ENCODE measurements at places on chromosomes 5 and 9.

- DNase-seq: peak; percentile 68
Measured at GRCh38 chr9:130940693-130941576, 1.9 kb upstream of the FIBCD1 start.

- no peak for DNase-seq
Measured at GRCh38 chr5:15927710-15928380, 251.7 kb downstream of the MARCHF11 start.

- DNase-seq: no peak
Measured at GRCh38 chr5:28374492-28374967, 1336.1 kb upstream of the CDH9 start.

DNA sequence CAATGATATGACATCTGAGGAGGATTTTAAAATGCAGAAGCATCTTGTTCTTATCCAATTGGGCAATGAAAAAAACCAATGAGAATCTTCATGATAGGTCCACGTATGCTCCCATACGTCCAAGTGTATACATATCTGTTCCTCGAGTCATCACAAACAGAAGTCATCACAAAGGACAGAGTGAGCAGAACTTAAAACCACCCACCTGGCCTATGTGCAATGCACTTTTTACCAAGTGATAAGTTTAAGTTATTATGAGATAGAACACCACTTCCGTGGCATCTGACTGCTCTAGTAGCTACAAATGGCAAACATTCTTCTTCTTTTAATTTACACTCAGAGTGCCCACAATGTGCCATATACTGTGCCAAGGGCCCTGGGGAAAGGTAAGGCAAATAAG, 82.4 kb downstream of the PPP2R2B start:
- DNase-seq: no peak

GRCh38 chr5:73592551-73592950, 27.0 kb downstream of the UTP15 start:
- no peak for DNase-seq

- DNase-seq: no peak
Measured at GRCh38 chr9:93578844-93579243, 2.5 kb downstream of the PHF2 start.

GRCh38 chr5:119418606-119419100, 33.6 kb upstream of the HSD17B4 start:
- no peak for DNase-seq

DNA sequence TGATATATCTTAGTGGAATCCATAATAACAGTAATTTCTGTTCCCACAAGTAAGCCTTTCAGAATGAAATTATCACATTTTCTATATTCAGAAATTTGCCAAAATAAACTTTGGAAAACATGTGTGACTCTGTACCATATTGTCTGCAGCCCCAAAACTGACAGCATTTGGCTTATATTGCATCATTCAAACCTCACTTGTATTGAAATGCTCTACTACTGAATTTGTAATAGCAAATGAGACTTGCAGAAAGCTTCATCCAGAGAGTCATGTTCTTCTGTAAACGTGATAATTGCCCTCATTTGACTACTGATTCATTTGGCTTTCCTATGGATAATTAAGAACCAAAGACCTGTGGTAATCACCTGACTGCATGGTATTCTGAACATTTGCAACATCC, 1249.5 kb upstream of the CDH18 start:
- no peak for DNase-seq

DNA sequence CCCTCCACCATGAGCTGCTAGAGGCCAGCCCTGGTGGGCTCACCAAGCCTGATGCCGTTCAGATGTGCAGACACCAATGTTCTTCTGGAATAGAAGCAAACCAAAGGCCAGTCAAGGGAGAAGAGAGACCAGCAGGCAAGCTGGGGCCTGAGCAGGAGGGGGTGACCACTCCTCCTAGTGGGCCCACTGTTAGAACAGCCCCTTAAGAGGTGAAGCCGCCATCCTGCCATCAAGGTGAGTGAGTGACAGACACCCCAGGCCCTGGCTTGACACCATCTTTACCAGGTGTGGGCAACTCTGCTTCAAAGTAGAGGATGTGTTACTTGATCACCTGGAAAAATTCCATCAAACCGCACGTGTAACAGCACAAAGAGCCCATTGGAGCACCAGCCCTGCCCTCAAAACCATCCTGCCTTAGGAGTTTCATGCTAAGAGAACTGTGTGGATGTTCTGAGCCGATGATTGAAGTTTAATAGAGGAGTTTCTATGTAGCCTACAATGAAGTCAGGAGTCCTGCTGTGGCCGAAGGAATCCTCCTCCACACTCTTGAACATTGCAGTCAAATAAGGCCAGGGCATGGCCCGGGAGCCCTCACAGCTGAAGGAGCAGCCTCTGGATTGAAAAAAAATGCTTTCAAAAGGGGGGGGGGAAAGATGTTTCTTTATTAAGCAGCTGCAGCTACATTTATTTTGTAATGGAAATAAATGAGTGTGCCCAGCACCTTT, 20.8 kb downstream of the AMBP start:
- DNase-seq: no peak

GRCh38 chr5:122736086-122736845, 38.6 kb upstream of the SNX2 start:
- no peak for DNase-seq

- no peak for DNase-seq
Measured at GRCh38 chr9:111451570-111451969, 32.6 kb downstream of the ECPAS start.

DNA sequence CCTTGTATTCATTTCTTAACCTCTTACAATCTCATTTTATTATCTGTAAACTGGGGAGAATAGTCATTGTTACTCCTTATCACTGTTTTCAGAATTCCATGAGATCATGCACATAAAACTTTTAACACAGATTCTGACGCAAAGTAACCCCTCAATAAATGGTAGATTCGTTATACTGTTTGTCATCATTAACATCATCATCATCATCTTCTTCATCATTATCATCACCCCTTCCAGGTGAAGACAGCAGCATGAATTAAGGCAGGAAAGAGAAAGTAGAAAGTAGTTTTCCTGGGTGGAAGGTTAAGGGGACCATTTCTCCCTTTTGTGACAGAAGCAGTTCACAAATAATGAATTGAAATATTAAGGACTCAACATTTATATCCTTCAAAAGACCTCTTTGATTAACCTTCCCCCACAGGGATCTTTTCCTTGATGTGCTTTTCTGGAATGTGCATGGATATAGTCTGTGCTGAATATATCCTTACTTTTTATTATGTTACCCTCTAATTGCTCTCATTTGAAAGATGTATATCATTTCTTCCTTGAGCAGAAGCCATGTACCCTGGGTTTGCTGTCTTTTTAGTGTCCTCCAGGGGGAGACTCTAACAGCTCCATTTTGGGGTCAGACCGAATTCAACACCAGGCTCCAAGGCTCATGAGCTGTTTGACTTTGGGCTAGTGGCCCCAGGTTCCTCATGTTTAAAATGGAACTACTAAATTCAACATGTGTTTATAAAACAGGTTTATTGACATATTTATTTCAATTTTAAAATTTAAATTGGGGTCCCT, 1029.9 kb upstream of the WWC1 start:
- DNase-seq: no peak

DNA sequence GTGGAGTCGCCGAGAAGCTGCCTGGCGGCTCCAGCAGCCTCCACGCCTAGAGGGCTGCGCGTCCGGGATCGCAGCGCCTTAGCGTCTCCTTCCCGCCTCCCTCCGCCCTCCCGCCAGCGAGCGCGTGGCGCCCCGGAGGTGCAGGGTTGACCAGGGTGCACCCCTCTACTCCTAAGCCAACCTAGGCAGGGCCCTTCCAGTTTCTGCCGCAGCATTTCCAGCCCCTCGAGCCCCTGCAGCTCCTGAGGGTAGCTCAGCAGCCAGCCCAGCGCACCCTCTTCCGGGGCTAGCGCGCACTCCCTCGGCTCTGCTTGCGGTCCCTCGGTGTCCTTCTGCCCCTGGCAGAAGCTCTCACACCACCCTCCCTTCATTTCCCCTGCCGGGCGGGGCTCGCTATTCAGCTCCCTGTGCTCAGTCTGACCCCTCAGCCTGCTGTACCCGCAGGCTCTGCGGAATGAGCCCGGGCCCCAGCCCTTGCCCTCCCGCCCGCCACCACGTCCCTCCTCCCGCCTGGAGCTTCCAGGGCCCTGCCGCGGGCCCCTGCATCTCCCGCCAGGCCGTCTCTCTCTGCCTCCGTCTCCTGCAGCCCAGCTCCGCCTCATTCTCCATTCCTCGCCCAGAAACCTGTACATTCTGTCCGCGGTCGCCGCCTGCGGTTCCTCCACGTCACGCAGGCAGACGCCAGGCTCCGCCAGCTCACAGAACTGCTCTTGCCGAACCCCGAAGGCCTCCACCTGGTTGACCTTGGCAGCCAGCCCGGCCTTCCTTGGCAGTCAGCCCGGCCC, 61.8 kb downstream of the SPATA31C2 start:
- no peak for DNase-seq

DNA sequence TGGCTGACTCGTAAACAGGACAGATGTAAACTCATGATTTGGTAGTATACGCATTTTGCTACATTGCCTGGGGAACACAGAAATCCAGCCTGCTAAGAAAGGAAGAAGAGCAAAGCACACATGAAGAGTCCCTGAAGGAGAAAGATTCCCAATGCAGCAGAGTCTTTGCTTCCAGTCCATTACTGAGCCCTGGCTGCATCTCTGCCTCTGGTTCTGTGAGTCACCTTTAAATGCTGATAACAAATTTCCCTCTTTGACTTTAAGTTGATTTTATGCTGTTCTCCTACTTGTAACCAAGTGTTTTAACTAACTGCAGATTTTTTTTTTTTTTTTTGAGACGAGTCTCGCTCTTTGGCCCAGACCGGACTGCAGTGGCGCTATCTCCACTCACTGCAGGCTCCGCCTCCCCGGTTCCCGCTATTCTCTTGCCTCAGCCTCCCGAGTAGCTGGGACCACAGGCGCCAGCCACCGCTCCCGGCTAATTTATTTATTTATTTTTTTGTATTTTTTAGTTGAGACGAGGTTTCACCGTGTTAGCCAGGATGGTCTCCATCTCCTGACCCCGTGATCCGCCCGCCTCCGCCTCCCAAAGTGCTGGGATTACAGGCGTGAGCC, 8.5 kb upstream of the PRXL2C start:
- DNase-seq: no peak

DNA sequence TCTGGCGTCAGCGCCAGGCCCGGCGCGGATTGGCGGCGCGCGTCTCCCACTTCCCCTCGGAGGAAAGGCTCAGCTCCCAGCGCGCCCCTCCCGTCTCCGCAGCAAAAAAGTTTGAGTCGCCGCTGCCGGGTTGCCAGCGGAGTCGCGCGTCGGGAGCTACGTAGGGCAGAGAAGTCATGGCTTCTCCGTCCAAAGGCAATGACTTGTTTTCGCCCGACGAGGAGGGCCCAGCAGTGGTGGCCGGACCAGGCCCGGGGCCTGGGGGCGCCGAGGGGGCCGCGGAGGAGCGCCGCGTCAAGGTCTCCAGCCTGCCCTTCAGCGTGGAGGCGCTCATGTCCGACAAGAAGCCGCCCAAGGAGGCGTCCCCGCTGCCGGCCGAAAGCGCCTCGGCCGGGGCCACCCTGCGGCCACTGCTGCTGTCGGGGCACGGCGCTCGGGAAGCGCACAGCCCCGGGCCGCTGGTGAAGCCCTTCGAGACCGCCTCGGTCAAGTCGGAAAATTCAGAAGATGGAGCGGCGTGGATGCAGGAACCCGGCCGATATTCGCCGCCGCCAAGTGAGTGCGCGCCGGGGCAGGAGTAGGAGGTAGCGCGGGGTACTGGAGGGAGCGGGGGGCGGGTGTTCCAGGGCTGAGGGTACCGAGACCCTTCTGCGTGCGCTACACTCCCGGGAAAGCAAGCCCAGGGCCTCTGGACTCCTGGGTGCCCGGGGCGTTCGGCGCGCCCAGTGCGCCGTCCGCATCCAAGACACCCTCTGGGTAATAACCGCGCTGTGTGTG, at the start of gene MSX2:
MSX2 (plus strand) TSS at position 99 of the 777 bp plus-strand sequence; CDS start at position 177, 78 bp downstream.
- no peak for DNase-seq

DNA sequence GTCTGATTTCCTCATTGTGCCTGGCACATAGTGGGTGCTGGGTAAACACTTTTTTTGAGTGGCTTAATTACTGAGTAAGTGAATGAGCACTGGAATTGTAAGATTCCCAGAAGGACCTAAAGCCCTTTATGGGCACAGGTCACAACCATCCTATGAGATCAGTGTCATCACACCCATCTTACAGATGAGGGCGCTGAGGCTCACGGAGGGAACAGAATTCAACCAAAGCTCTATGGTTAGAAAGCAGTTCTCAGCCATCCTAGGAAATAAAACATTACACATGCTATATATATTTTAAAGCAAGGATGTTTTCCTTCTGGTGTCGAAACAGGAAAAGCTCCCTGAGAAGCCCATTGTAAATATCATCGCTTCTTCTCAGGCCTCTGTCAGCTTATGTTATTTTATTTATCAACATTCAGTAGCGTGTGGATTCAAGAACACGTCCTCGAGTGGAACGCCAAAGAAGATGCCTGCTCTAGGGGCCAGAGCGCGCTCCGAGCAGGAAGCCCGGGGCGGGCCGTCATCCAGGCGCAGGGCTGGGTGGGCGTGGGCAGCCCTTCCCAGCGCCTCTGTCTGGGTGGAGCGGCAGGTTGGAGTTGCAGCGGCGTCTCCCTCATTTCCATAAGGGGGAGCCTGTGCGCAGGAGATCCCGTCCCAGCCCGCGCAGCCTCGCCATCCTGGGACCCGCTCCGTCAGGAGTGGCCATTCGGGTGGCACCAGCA, 155.8 kb upstream of the SMIM23 start:
- no peak for DNase-seq

- DNase-seq: no peak
Measured at GRCh38 chr9:125476645-125477044, 215.0 kb downstream of the GAPVD1 start.

DNA sequence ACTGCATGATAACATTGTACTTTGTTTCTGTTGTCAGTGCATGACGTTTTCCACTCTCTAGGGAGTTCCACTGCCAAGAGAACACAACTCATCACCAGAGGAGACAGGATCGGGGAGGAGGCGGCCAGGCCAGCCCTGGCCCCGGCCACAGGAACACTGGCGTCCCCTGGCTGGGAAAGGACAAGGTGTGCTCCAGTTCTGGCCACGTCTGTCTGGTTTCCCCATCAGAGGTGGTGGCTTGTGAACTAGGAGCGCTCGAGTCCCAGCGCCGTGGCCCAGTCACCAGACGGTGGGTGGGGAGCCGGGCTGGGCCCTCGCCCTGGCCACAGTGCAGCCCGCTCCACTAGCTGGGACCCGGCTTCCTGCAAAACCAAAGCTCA, 211.9 kb upstream of the IRX4 start:
- DNase-seq: no peak

DNA sequence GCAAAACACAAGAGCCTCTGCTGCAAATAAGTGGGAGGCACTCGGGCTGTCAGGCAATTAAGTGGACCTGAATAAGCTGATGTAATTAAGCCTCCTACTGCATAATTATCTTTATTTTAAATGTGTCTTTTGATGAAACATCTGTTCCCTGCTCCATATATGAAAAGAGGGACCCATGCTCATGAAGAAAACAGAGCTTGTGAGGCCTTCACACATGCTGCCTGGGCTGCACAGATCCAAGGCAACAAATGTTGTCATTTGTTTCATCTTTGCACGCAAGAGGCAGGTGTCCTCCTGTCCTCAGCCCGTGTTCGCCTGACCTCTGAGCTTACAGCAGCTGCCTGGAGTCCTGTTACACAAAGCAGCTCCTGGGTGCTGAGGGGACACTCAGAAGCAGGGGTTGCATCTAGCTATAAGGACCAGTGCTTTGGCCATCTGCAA, 381.1 kb downstream of the ZNF608 start:
- DNase-seq: no peak

Data from CD4-positive, alpha-beta T cell treated with Interleukin-15 for 4 hours (primary cell).